Stimulated activated CD4-positive, alpha-beta T cell treated with anti-CD3 and anti-CD28 coated beads, TNF-alpha, amount 100 ng/mL, for 48 hours (primary cell): ENCODE measurements at places on chromosomes 3 and 15.

DNA sequence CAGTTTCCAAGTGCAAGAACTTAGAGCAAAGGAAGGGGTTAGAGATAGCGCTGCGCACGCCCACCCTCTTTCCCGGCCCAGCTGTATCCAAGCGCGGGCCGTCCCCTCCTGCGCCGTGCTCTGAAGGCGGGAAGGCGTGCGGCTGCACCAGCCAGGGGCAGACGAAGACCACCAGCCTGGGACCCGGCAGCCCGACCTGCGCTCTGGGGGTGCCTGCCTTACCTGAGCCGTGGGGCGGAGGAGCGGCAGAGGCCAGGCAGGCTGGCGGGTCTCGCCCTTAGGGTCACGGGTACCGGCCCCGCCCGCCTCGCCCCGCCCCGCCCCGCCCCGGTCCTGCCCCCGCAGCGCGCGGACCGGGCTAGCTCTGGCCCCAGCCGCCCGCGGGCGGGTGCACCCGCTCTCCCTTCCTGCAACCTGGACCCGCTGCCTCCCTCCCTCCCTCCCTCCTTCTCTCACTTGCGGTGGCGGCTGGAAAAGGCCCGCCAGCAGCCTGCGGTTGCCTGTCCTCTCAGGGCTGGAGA, at the start of gene WDR72:
WDR72 (minus strand) TSS at position 253 of the 521 bp plus-strand sequence. CDS start 26,514 bp downstream, outside the sequence.
- DNase-seq: no peak

DNA sequence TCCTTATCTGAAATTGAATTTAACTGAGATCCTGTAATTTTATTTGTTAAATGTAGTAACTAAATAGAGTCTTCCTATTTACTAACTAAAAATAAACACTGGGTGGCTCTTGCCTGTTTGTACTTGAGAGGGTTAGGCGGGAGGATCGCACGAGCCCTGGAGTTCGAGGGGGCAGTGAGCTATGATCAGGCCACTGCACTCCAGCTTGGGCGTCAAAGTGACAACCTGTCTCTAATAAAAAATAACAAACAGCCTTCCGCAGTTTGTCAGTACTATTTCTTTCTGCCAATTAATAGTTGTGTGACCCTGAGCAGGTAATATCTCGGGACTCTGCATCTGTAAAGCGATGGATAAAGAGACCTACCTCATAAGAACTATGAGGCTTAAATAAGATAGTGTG, 768 bp upstream of the PDE12 start:
- DNase-seq: no peak

DNA sequence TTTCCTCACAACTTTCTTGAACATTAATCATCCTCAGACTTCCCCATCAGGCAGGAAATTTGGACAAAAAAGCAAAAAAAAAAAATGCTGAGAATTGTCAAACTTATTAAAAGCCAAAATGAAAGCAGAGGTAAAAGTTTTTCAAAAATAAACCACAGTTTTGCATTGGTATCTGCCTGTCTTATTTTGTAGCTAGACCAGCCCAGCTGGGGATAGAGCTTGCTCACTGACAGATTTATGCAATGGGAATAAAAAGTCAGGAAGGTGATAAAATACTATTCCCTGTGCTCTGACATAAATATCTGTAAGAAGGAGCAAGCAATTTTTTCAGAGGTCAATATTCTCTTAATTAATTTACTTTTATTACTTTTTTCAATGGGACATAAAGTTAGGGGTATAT, 1006.7 kb upstream of the ALCAM start:
- no peak for DNase-seq

DNA sequence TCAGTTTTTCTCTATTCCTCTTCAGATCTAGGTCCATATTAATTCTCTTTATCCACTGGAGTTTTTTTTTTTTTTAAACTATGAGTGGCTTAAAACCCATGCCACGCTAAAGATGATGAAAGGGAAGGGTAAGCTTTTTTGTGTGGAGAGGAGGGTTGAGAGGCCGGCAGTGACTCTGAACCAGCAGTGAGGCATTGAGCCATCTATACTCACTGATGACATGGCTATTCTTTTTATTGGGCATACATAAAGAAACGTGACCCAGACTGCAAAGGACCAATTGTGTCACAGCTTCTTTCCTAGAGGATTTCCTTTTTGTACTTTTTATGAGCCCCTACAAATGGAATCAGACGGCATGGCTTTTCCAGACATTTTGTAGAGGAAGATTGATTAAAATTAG, 662.2 kb downstream of the AGBL1 start:
- DNase-seq: no peak

GRCh38 chr3:54862526-54862925, 65.3 kb downstream of the LRTM1 start:
- no peak for DNase-seq

DNA sequence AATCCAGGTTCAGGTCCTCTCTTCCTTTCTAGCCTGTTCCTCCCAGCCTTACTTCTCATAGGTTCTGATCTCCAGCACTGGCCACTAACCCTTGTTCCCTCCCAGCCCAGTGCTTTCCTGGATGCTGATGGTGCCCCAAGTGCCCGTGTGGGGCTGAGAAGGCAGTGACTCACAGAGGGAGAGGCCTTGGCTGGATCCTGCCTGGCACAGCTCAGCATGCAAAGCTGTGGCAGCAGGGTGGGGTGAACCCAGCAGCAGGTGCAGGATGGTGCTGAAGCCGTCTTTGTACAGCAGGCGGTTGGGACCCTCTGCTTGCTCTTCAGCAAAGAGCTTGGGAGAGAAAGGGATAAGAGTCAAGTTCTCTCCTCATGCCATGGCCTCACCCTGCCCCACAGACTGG, 7.6 kb downstream of the LPCAT4 start:
- no peak for DNase-seq

- no peak for DNase-seq
Measured at GRCh38 chr3:59970376-59970775, 920.6 kb upstream of the CFAP20DC start.

GRCh38 chr3:192042116-192042515, 581.2 kb downstream of the PYDC2 start:
- no peak for DNase-seq

DNA sequence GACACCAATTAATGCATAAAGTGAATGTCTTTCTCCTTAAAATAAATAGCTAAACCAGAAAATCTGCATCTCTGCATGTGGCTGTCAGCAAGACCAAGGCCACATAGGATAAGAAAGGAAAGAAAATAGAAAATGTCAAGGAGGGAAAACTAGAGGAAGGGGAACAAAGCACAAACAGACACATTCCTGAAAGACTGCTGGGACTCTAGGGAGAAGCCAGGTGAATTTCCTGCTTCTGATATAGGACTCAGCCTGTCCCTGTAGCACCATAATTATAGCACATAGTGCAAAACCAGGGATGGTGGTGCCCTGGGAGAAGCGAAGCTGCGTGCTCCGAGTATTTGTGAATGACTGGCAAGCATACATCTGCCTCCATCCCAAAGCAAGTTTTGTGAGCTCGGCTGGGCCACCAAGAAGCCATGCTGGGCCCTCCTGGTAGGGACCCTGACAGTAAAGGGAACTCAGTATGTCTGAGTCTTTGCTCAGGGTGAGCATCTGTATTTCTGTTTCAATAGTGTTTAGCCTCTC, 14.2 kb downstream of the FSTL1 start:
- no peak for DNase-seq

GRCh38 chr15:70547846-70548487, 215.4 kb downstream of the UACA start:
- no peak for DNase-seq

- no peak for DNase-seq
Measured at GRCh38 chr3:187888701-187889100, 143.4 kb upstream of the BCL6 start.

DNA sequence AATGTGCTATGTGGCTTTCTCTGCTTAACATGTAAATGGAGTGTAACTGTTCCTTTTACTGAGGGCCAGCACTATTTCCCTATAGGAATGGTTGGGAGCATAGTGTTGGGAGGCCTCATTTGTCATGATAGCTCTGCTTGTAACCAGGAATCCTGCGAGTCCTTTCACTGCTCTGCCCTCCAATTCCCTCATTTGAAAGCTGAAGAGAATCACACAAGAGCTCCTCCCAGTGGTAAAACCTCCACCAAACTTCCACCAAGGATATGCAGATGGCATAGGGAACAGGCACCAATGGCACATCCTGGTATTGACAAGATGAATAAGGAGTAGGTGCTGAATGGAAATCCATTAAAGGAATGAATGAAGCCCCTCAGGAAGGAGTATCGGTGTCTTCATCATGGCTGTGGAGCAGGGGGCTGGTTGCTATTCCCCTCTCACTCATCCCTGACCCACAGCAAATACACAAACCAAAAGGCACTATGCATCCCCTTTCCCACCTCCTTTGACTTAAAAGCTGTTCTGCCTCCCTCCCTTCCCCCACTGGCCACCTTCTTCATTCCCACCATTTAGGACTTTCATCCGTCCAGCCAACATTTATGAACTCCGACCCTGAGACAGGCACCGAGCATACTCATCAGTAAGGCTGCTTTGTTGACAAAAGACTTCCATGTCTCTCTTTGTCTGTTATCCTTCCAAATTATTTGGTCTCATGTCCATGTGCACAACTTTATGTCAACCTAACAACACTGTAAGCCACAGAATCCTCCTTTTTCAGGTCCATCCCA, 560.8 kb downstream of the FOXP1 start:
- no peak for DNase-seq

DNA sequence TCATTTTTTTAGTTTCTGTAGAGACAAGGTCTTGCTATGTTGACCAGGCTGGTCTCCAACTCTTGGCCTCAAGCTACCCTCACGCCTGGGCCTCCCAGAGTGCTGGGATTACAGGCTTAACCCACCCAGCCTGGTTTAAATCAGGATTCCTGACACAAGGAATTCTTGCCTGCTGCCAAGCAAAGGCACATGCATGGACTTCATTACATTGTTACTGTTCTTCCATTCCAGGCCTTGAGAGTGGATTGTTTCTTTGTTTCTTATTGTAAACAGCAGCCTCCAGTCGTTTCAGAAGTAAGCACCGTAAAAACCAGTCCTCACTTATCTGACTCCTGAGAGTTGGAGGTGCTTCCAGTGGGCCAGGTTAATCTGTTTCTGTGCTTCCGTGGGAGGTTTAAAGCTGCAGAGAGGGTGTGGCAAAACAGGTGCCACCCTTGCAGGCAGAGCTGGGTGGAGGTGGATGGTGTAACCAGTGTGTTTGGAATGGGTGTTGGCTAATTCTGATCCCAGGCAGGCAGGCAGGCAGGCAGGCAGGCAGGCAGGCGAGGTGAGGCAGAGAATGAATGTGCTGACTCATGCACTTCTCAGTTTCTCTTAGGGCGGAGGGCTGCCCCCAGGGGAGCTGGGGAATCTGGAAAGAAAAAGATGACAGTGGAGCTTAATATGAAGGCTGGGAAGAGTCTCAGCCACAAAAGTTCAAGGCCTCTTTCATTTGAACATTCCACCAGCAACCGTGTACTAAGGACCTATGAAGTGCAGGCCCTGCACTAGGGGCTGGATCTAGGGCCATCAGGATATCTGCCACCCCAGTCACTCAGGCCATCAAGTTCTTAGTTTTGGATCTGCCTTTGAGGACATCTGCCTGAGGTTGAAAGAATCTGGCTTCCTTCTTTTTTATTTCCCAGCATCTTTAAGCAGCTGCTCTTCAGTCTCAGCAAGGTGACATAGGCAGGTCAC, 37.0 kb upstream of the CDCP1 start:
- DNase-seq: no peak

DNA sequence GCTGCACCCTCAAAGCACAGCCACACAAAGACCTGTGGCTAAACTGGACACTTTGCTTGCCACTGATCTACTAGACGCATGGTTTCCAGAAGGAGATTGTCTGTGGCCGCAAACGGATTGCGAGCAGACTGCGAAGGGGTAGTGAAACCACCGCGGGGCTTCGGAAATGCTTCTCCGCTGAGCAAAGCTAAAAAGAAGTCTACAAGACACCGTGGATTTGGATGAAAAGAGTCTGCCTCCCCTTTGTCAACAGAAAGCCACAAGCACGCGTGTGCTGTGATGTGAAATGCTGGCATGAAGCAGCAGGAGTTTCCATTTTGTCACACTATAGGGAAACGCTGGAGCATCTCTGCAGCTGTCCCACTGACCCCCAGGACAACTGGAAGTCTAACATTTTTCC, 63.0 kb downstream of the TMEM44 start:
- DNase-seq: no peak

- no peak for DNase-seq
Measured at GRCh38 chr3:33401781-33402180, 38.4 kb downstream of the UBP1 start.

DNA sequence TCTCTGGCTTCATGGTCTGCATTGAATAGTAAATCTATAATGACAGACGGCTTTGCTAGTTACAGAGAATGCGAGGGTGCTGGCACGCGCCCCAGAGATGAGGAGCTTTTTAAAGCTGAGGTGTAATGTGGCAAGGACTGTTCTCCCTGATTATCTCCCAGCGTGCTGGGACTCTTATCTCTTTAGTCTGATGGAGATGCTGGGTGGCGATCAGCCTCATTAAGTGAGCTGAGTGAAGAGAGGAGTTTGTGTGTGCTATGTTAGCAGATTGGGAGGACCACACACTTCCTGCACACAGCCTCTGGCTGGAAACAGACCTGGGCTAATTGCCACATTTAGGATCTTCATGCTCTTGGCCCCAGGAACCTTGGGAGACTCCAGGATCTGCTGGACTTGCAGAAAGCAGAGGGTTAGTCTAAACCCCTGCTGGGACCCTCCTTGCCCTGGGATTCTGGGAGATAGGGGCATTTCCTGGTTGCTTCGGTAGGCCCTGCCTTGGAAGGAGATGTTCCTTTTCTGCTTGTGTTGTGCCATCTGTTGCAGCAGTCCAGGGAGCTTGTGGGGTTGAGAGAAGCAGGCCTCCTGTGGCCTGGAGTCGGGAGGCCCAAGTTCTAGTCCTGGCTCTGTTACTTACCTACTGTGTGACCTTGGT, 15.0 kb downstream of the PDIA5 start:
- no peak for DNase-seq

- DNase-seq: no peak
Measured at GRCh38 chr3:50923955-50924354, 249.2 kb downstream of the DOCK3 start.

DNA sequence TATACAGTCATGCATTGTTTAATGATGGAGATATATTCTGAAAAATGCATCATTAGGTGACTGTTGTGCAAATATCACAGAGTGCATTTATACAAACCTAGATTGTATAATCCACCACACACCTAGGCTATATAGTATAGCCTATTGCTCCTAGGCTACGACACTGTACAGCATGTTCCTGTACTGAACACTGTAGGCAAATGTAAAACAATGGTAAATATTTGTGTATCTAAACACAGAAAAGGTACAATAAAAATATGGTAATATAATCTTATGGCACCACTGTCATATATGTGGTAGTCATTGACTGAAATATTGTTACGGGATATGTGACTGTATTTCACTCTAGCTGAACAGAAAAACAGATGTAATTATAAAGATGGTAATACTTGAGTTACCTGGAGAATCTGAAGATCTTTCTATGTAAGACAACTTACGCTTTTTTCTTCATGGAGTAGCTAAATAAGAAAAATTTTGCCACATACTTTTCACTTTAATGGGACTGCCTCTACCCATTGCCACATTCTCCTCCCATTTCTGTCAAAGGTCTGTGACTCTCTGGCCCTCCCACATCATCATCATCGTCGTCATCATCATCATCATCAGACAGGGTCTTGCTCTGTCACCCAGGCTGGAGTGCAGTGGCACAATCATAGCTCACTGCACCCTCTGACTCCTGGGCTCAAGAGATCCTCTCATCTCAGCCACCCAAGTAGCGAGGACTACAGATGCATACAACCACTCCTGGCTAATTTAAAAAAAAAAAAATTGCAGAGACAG, 7.2 kb downstream of the PCOLCE2 start:
- no peak for DNase-seq

GRCh38 chr3:36597422-36597821, 166.9 kb downstream of the DCLK3 start:
- DNase-seq: no peak
